ENCODE measurements at places on chromosomes 5 and 9.

DNA sequence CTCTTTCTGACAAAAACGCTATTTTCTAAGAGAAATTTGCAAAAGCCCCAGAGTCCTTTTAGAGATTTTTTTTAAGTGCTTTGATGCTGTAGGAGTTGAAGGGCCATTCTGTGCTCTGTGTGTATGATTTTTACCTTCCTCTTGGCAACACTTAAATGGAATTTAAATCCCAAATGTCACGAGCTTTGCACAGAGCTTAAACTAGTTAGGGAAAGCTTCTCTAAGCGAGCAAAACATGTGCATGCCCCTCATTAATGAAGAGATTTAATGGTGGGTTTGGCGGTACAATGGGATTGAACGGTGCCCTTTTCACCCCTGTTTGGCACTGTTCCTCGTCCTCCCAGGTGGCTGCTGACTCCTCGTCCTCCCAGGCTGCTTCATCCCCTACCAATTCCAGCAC, 220.7 kb downstream of the DRD1 start:
- no peak for DNase-seq

DNA sequence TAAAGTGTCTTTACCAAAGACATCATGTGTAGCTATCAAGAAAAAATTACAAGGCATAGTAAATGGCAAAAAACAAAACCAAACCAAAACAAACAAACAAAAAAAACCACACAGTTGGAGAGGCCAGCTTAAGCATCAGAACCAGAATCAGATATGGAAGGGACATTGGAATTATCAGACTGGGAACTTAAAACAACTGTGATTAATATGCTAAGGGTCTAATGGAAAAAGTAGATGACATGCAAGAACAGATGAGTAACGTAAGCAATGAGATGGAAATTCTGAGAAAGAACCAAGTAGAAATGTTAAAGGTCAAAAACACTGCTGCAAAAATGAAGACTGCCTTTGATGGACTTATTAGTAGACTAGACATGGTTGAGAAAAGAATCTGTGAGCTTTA, 75.9 kb downstream of the FBXO38 start:
- DNase-seq: no peak

- DNase-seq: no peak
These were observed 86.0 kb downstream of the ZNF608 start for GRCh38 chr5:124660229-124661093.

DNA sequence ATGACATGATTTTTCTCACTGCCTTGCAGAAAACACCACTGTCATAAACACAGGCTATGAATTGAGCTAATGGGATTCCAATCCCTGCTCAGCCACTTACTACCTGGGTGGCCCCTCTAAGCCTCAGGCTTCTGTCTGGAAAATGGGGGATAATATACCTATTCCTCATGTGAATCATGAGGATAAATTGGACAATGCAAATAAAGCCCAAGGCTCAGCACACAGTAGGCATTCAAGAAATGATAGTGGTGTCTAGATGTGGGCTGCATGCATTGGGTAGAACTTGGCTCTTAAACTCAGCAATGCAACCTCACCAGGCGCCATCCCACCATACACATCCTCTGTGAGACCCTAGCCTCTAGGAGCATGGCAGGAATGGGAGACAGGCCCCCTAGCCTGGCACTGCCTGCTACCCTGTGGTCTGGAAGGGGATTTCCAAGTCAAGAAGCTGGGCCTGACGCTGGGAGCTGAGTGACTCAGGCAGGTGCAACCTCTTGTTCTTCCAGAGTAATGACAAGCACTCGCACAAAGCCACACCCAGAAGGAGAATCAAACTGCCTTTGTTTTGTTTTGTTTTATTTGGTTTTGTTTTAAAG, 2.3 kb upstream of the TNIP1 start:
- peak; percentile 65 for DNase-seq

GRCh38 chr5:25190521-25191000, 545.8 kb upstream of the CDH10 start:
- no peak for DNase-seq

GRCh38 chr5:157214415-157214814, 33.8 kb downstream of the ITK start:
- no peak for DNase-seq

DNA sequence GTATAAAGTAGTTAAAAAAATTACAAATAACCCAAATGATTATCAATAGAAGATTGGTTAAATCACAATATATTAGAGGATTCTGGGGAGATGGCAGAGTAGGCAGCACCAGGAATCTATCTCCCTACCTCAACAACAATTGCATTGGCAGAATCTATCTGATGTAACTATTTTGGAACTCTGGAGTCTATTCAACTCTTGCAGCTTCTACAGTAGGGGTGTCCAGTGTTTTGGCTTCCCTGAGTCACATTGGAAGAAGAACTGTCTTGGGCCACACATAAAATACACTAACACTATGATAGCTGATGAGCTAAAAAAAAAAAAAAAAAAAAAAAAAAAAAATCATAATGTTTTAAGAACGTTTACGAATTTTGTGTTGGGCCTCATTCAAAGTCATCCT, 29.2 kb upstream of the ECM2 start:
- no peak for DNase-seq

DNA sequence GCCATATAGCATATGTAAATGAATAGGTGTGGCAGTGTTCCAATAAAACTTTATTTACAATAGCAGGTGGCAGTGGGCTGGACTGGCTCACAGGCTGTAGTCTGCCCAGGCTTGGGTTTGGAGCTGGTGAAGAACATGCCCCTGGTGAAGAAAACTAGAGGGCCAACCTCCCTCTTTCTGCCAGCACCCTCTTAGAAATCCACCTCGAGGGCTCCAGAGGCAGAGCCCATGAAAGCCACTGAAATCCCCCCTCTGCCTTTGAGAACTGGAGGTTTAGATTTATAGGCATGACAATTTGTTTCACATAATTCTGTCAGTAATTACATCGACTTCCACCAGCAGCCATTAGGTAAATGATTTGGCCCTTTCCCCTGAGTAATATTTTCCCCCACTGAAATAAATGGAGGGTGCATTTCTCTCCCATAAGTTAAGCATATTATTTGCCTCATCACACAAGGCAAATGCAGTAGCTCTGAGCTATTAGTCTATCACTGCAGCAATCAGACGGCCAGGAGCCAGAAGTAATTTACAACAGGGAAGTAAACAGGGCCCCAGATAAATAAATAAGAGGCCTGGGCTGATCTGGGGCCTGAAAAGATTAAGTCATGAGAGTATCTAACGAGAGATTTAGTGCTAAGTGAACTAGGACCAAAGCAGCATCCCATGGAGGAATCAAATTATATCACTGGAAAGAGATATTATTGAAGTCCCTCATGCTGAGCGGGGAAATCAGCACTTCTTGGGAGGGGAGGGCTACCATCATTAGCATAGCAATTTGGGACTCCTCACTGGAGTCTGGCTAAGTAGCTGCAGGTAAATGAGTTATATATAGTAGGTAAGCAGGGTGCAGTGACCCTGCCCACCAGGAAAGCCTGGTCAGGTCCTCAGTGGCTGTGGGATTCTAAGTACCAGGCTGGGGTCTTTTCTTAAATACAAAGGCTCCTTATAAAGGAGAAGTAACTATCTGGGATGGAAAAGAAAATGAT, 123.9 kb downstream of the SLIT3 start:
- DNase-seq: no peak

GRCh38 chr5:80215523-80215922, 40.3 kb downstream of the SERINC5 start:
- DNase-seq: no peak

DNA sequence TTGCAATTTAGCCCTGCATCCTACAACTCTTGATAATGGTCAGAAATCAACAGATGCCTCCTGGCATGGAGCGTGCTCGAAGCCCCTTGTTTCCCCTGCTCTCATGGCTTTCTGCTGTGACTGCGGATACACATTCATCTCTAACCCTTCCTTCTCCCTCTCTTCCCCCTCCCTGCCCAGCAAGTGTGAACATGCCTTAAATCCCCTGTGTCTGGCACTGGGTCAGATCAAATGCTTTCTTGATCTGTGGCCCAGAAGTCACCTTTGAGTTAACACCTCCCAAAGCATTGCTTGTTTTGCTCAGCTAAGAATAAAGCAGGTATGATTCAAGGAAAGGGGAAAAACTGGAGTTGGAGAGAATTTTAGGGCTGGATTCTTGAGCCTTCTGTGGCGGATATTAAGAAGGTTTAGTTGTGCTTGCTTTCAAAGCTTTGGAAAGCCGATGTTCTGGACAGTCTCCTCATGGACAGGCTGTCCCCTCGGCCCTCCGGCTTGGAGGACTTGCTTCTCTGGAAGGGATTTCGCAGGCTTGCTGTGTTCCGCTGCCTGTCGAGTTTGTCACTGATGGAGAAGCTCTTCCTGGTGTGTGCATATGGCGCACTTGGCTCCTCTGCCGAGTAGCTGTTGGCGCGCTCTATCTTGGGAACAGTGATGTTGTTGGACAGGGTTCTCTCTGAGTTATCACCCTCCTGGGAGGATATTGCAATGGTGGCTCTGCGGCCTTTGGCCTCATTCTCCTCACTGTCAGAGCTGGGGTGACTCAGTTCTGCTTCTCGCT, 121.3 kb upstream of the KLF9 start:
- no peak for DNase-seq

GRCh38 chr5:93395971-93396379, 185.0 kb downstream of the NR2F1-AS1 start:
- DNase-seq: no peak

DNA sequence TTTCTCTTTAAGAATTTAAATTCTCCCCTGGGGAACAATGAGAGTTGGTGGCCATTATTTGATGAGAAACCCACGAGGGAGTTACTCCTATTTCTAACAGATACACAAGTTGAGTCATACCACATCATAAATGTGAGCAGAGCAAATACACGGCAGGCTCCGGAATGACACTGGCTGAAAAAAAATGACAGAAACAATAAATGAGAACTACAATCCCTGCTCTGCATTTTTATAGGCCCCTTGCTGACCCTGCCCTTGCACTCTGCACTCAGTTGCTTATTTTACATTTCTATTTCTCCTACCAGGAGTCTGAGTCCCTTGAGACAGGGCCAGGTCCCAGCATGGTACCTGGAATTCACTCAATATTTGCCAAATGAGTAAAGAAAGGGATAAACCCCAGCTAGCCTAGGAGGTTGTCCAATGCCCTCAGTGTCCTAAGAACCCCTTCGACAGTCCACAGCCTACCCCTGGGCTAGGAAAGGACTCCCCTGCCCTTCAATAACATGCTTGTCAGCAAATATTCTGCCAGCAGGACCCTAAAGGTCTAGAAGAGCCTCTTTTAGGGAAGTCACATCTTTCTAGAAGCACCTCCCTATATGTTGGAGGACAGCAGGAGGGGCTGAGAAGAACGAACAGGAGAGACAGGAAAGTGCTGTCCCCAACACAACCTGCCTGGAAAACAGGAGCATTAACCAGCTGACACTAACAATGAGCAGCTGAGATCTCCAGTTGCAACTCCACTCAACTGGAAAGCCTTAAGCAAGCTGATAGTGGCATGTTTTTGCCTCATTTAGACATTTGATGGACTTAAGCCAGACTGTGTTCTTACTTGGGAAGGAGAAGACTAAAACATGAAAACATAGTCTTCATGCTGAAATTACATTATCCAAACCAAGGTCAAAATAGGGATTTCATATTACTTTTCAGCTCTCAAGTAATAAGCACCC, 191.2 kb downstream of the ACTL7B start:
- no peak for DNase-seq

GRCh38 chr9:137170486-137171148, 766 bp upstream of the LRRC26 start:
- no peak for DNase-seq

DNA sequence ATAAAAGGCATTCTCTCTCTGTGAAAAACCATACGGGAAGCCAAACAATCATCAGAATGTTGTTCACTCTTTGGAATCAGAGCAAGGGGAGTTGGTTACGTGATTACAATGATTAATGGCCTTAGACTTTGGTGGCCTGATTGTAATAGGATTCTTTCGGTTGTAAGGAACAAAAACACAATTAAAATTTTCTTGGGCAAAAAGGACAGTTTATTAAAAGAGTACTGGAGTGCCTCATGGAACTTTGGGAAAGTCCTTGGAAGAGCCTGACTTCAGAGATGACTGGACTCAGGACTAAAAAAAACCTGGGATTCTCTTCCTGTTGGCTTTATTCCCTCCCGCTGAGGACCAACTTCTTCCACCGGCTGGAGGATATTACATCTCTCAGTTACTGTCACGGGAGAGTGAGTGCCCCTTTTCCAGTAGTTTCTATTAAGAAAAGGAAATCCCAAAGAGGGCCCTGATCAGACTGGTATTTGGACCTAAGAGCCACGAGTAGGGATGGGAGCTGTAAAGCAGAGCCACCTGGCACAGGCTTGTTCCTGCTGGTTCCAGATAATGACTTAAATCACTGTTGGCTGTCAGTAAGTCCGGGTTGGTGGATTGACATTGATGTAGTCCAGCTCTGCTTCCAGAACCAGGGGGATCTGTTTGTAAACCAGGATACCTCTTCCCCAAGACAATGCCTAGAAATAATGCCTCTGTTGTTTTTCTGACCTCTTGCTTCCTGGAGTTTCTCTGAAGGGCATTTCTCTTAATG, 53.9 kb downstream of the CFAP95 start:
- no peak for DNase-seq

DNA sequence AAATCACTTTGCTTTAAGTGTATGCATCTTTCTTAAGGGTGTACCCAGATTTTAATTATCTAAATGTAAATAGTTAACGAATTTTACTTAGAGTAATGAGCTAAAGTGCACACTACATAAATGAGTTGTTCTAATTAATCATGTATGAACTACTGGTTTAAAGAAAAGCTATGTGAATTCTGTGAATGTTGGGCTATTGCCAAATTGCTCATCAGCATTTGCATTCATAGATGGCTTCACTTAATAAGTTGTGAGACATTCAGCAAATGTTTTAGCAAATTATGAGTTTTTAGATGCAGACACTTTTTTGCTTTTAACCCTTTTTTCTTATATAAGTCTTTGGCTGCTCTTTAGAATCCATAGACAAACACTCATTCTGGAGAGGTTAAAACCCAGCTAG, 175.7 kb downstream of the PBX3 start:
- DNase-seq: no peak

GRCh38 chr9:76687861-76688391, 76.3 kb upstream of the PCA3 start:
- DNase-seq: no peak

- DNase-seq: no peak
These were observed 79.0 kb downstream of the PAPPA start for GRCh38 chr9:116232424-116233159.

- peak; percentile 59 for DNase-seq
These were observed 25.9 kb downstream of the SPARC start for GRCh38 chr5:151660616-151661495.

DNA sequence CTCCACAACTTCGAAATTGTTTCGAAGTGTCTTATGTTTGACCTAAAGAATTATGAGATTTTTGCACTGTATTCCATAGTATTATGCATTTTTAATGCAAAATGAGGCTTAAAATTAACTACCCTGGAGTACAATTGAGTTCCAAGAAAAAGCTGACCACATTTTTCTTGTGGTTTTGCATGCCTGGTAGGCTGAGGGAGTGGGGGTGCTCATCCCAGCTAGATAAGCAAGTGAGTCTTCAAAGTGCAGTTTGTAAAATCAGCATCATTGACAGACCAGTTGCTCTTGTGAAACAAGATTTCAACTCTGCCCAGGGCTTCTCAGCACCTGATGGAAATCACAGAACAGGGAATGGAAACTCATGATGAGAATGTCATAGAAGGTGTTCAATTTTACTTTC, 17.0 kb upstream of the NDUFS4 start:
- DNase-seq: no peak

All from femur (tissue), 1 donor.